Testis (tissue), 5 donors: ENCODE measurements at places on chromosomes 11 and 22.
A peak's percentile ranks its signal among the peaks of the same experiment; 100 is the strongest.

DNA sequence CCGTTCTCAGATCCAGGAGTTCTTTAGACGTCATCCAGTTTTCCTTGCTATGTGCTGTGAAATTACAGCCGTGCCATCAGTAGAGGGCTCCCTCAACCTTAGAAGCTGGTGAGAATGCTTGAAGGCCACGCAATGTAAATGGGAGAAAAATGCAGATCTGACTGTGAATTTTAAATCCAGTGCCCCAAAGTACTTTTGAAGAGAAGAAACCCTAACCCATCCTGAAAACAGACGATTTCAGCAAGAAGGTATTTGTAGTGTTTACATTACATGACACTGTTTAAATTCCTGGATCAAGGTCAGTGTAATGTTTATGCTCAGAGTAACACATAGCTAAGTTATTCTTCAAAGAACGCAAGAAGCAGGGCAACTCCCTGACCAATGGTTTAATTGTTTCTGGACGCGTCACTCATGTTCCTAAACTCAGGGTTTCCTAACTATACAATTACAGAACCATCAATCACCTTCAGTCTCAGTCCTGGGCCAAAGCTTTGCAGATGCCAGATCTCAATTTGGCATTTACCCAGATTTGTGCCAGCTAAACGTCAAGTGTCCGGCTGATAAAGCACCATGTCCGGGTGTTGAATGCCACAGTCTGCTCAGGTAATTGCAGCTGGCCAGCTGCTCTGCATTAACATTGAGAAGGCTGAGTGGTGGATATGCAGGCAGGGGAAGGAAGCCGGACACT lies 38.2 kb downstream of the ADAMTS8 start:
- peak; percentile 20 for DNase-seq

DNA sequence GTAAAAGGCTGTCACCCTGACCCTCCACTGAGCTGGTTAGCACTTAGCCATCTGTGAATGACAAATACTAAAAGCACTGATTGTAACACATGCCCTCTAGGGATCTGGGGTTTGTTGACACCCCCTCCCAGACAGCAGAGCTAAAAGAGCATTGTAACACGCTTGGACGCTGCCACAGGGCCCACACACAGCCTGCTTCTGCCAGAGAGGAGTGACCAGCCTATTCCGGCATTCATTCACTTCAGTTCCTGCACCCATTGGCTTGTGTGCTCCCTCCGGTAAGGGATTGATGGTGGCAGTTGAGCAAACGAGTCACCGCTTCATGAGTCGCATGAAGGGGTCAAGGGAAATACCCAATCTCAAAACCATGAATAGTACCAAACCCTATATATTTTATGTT lies 15.8 kb downstream of the OR10D3 start:
- DNase-seq = no peak

DNA sequence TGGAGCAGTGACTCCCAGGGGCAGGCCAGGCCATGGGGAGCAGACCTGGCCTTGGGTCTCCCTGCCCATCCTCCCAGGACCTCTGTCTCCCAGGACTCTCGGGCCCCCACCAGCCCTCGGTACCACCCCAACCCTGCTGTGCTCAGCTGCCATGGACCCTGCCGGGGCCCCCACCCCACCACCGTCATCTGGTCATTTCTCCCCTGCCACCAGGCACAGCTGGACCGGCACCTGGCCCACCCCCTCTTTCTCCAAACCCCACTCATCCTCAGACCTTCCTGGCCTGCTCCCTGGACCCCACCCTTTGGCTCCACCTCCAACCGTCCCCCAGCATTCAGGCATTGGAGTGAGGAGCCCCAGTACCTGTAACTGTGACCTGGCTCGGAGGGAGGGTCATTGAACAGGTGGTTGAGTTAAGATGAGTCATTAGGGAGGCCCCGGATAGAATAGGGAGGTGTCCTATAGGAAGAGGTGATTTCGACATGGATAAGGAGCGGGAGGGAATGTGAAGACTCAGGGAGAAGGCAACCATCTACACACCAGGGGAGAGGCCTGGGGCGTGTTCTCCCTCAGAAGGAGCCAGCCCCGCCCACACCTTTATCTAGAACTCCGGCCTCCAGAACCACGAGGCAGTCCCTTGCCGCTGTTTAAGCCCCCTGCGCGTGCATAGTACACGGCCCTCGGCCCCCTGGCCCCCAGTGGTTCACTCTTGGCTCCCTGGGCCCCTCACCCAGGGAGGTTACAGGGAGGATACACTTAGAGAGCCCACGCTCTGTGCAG lies 1395.9 kb downstream of the BRD1 start:
- no peak for DNase-seq

DNA sequence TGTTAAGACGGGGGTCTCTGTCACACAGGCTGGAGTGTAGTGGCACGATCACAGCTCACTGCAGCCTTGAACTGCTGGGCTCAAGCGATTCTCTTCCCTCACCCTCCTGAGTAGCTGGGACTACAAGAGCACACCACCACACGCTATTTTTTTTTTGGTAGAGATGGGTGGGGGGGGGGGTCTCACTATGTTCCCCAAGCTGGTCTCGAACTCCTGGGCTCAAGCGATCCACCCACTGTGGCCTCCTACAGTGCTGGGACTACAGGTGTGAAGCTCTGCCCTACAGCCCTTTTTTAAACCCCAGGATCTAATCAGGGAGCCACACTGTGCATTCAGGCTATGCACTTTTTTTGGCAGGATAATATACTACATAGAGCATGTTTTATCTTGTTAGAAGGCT lies 1.4 kb upstream of the DHCR7 start:
- no peak for DNase-seq

DNA sequence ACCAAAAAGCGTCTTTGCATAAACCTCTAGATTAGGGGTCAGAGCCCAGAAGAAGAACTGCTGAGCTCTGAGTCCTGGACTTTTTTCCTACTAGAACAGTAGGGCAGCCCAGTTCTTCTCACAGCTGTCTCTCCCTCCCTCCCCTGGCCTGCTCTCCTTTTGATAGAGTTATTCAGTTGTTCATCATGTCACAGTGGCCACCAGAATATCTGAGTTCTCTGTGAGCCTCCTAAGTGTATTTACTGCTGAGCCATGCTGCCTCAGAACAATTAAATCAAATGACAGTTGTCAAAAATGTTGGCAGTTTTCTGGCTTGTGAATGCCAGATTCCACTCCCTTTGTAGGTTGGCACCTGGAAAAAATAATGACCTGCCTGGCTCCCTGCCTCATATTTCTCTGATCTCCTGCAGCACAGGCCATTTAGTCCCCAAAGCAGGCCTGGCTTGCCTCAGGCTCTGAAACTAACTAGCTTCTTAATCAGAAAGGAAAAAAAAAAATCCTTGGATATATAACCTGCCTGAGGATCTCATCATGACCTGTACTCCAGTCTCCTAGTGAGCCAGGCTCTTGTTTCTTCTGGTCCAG lies 377.4 kb upstream of the LARGE1 start:
- DNase-seq = no peak

GRCh38 chr11:100061006-100061405 lies 626.1 kb upstream of the ARHGAP42 start:
- no peak for DNase-seq

DNA sequence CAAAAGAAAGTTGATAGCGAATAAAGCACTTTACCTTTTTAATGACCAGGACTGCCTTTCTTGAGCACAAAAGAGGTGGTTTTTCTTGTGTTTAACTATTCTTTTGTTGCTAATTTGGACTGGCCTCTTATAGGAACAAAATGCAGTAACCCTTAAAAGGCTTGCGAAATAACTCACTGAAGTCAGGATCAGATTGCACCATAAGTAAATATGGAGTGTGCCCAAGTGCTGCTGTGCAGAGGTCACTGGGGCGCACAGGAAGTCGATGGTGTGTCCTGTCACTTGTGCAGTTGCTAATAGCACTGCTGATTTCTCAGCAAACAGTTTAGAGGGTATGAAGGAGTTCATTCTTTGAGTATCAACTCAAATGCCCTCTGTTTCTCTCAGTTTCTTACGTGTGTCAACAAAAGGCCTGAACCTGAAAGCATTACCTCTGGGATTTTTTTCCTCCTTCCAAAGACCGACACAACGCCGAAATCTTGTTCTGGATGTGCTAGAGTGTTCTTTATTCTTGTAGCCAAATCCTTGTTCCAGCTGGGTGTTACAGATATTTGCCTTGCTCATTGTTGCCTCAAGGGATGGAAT lies 71.3 kb downstream of the ATXN10 start:
- DNase-seq = no peak

GRCh38 chr11:78801161-78801884 lies 226.7 kb upstream of the NARS2 start:
- no peak for DNase-seq

GRCh38 chr11:58762284-58763119 lies 30.8 kb upstream of the GLYAT start:
- no peak for DNase-seq

DNA sequence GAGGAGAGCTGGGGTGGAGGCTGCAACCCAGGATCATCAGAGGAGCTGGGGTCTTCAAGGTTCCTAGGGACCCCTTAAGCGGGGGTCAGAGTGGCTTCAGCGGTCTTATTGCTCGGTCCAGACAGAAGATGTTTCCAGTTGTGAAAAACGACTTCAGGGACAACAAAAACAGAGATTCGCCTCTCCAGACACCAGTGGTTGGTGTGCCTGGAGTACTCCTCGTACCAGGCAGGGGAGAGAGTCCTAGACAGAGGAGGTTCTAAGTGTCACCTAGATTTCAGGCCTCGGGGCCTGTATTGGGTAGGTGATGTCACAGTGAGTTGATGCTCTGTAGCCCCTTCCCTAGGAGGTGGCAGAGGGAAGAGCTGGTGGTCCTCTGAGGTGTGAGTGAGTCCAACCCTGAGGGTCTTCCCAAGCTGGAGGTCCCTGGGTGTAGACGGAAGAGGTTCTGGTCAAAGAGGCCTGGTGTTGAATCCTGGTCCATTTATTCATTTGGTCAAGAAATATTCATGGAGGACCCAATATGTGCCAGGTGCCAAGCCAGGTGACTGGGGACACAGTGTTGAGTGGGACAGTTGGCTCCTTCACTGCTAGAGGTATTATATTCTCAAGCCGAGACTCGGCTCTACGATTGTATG lies 4.4 kb upstream of the IGLL5 start:
- no peak for DNase-seq

DNA sequence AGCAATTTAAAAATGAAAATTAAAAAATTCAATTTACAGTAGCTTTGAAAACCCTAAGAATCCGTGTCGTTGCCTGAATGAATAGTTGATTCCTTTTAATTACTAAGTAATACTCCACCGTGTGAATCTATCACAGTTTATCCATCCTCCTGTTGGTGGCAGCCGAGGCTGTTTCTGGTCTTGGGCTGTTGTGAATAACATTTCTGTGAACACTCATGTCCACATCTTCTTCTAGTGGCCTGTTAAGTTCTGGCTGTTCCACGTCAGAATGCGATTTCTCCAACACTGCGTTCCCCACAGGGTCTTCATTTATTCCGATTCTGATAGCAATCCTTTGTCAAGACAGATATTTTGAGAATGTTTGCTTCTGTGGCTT lies 223.0 kb downstream of the TBC1D22A start:
- no peak for DNase-seq

GRCh38 chr11:62875698-62876478 lies 4.8 kb upstream of the SLC3A2 start:
- no peak for DNase-seq

GRCh38 chr22:38843657-38844314 lies at the start of gene NPTXR:
Gene NPTXR (minus strand): TSS chr22:38844028.
- DNase-seq = peak; percentile 49

DNA sequence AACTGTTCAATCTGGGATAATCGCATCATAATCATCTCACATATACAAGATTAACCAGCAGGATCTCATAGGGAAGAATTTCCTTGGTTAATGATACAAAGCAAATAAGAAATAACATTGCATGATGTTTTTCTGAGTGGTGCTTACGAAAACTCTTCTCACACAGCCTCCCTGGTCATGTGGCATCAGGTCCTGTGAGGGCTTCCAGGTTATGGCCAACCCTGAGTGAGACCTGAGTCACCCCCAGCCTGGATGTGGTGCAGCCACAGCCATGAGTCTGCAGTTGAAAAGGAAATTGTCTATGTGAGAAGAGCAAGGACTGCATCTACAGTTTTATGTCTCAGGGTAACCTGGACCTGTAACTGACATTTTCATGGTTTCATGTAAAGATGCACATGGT lies 90.5 kb upstream of the XKR3 start:
- no peak for DNase-seq

- no peak for DNase-seq
These were observed 54.9 kb upstream of the HMGXB4 start for GRCh38 chr22:35202376-35202775.

DNA sequence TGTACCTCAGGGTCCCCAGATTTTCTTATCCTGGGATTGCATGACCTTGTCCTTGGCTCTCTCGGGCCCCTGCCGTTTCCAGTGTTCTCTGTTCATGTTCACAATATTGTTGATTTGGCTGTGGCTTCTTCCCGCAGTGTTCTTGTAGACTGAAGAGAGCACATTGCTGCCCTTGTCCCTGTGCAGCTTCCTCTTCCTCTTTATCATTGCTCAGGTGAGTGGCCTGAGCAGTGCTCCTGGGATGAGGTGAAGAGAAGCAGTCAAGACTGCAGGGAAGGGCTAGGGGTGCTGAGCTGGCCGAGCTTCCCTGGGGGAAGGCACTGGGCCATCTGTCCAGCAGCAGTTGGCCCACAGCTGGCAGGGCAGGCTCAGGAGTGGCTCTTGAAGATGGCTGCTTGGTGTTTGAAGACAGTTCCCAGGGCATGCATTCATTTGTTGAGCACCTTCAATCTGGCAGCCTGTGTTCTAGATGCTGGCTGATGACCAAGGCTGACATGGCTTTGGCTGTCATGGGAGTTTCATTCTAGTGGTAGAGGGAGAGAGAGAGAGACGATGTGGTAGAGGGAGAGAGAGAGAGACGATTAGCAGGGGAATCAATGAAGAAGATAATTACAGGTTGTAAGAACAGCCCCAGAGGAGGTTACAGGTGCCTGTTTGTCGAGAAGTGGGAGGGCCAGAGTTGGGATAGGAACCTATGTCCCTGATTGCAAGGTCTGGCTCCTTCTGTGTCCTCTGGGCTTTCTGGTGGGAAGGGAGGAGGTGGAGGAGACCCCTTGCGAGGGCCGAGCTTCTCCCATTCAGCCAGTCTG lies 17.4 kb downstream of the BMAL1 start:
- DNase-seq = no peak

- peak; percentile 49 for DNase-seq
These were observed 6.7 kb upstream of the CCDC90B start for GRCh38 chr11:83292709-83293456.

DNA sequence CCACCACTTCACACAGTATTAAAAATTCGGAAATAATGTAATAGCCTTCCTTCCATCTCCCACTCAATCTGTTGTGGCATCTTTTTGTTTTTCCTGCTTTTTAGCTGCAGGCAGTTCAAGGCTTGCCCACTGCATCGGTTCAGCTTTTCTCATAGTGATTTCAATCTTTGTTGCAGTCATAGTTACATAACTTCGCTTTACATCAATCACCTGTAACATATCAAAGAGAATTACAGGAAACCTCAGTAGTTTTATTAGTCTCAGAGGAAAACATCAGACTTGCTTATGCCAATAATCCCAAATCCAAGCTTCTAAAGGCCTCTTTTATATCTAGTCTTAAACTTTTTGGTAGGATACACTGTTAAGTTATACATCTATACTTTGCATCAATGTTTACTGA lies 20.5 kb downstream of the CHORDC1 start:
- no peak for DNase-seq
